ENCODE measurements at places on chromosomes 2 and 18.

DNA sequence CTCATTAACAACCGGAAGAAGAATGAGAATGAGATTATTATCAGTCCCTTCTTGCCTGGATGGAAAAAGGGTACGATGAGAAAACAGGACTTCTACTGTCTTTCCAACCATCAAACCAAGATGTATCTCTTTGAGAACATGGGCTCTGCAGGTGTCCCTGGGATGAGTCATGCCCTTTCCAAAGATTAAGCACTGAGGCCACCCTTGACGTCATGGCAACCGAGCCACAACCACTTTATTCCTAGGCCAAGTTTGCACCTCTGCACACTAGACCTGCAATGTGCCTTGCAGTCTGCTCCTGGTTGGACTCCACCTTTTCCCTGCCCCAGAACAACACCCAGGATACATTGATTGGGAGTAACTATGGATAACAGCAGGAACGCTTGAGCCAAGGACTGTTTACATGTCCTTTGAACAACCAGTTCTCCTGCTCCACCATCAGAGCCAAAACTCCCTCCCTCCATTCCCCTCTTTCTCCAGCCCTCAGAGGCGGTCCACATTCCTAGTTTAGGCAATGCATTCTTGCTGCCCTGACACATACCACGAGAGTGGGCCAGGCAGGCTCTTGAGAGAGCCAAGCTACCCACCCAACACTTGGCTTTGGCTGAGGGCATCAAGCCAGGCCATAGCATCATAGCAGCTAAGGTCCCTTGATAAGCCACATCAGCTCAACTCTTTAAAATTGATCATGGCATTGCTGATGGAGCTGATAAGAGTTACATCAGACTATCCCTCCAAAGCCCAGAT is 310.7 kb downstream of the TNS1 start:
- no peak for DNase-seq

DNA sequence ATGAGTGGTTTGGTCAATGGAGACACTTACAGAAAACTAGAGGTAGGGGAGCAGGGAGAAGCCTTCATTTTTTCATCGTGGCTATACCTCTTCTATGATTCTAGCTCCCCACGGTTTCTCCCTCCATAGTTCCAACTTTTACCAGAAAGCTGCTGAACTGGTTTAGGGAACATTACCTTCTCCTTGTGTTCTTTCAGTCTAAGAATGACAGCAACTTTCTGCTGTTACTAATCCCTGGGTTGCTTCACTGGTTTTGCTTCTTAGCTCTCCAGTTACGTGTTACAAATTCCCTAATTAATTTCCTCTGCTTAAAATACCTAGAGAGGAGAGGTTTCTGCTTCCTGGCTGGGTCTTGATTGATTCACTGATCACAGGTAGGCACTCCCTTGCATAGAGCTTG is 499.9 kb downstream of the SLC4A3 start:
- no peak for DNase-seq

GRCh38 chr2:37085731-37086147 is 1.4 kb downstream of the GPATCH11 start:
- peak; percentile 37 for DNase-seq

DNA sequence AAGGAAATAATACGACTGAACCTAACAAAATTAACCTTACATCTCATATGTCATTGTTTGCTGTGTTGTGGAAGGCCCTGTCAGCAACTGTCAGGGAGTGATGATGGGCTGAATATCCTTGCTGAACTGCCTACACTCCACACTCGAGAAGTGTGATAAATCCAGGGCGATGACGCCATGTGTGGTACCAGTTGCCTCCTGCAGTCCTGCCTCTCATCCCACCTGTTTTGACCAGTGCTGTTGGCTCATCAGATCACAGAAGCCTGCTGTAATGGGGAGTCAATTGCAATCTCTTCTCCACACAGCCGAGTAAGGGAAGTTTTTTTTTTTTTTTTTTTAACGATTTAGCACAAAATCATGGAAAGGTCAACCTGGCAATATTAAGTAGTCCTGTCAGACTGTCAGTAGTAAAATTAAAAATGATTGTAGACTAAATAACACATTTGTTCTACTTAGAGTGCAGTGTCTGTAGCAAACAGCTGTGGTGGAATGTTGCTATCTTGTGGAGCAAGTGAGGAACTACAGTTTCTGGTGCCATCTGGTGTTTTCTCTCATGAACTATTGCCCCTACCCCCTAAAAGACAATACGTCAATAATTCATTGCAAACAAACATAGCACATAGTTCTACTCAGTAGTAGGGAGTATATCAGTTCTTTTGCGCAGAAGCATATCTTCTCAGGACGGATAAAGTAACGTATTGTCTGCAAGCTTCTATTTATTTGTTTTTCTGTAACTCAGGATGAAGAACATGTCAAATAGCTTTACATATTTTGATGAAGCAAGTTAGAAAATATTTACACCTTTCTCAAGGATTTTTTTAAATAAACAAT is 347.6 kb downstream of the CTNNA2 start:
- DNase-seq = no peak

- no peak for DNase-seq
Measured at GRCh38 chr2:71151620-71152019, 21.2 kb downstream of the MPHOSPH10 start.

GRCh38 chr2:45567974-45568789 is 42.9 kb downstream of the SRBD1 start:
- DNase-seq = peak; percentile 56

- DNase-seq = no peak
Measured at GRCh38 chr2:105537466-105537865, 138.6 kb upstream of the FHL2 start.

DNA sequence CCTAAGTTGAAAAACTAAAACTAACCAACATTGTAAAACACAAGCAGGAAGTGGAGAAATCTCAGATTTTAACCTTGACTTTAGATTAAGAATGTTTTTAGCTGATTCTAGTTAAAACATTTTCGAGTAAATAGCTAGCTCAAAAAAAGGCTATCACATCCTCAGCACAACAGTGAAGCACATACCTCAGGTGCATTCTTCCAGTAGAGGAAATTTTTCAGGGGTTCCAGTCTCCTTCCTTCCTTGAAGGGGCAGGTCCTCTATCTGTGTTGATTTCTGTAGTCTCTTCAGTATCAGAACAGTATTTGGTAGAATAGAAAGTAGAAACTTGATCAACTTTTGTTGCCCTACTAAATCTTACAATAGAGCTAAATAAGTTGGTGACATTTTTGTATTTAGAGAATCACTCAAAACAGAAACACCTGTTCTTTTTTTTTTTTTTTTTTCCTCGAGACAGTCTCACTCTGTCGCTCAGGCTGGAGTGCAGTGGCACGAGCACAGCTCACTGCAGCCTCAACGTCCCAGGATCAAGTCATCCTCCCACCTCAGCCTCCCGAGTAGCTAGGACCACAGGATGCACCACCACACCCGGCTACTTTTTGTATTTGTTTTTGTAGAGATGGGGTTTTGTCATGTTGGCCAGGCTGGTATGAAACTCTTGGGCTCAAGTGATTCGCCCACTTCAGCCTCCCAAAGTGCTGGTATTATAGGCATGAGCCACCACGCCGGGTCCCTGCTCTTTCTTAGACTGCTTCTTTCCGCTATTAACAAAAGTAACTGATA is 6.9 kb upstream of the GPR155 start:
- DNase-seq = no peak

DNA sequence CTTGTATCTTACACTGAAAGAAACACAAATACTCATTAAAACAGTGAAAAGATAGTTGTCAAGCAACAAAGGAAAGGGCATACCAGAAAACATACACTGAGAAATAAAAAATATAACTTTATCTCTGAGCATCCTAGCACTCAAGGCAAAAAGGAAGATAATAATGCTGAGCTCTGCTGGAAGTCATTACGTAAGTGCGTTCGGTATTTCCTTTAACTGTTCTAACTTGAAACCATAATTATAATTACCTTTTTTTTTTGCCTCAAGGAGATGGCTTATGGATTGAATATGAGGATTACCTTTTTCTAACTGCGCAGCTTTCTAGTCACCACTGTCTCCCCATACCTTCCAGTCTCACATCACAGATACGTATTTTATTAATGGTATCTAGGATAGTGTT is 308.1 kb downstream of the GBX2 start:
- no peak for DNase-seq

DNA sequence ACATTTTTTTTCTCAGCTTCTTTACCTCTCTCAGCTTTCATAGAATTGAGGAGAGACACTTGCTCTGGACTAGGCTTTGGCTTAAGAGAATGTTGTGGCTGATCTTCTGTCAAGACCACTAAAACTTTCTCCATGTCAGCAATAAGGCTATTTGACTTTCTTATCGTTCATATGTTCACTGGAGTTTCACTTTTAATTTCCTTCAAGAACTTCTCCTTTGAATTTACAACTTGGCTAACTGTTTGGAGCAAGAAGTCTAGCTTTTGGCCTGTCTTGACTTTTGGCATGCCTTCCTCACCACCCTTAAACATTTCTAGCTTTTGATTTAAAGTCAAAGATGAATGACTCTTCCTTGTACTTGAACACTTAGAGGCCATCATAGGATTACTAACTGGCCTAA is 104.4 kb upstream of the SLC39A10 start:
- no peak for DNase-seq

- no peak for DNase-seq
Measured at GRCh38 chr2:3316456-3317276, 61.0 kb downstream of the EIPR1 start.

GRCh38 chr2:22855761-22856184 is 529.2 kb upstream of the KLHL29 start:
- DNase-seq = no peak

- DNase-seq = no peak
Measured at GRCh38 chr2:239132156-239132709, 268.6 kb downstream of the HDAC4 start.

DNA sequence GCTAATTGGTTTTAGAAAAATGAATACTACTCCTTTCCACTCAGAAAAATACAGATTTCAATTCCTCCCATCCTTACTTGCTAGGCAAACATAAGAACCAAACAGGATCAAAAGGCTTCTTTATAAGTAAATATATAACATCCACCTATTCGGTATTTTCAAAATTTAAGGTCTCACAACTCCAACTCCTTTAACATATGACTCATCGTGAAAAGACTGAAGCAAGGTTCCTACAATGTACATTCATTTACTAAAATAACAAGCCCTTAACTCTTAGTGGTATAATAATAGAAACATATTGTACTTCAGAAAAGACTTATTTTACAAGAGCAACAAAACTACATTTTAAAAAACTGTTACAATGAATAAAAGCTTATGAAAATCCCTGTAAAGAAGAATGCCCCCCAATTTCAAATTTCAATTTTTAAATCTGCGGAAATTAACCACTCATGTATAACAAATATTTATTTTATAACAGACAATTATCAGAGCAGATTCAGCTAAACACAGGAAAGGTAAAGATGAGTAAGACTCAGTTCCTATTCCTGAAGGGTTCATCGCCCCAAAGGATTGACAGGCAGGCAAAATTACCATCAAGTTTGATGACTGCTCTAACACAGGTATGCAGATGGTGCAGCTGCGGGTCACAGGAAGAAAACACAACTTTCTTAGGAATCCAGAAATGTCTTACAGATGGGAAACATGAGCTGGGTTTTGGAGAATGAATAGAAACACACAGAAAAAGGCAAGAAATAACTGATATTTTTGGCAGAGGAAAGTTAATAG is 96.4 kb downstream of the COBLL1 start:
- DNase-seq = no peak
